ENCODE measurements at places on chromosomes 16 and 17. TPM values are rescaled to one million over a fixed set of nuclear protein-coding genes. Genes with fewer than 3 reads are reported as not detected.

DNA sequence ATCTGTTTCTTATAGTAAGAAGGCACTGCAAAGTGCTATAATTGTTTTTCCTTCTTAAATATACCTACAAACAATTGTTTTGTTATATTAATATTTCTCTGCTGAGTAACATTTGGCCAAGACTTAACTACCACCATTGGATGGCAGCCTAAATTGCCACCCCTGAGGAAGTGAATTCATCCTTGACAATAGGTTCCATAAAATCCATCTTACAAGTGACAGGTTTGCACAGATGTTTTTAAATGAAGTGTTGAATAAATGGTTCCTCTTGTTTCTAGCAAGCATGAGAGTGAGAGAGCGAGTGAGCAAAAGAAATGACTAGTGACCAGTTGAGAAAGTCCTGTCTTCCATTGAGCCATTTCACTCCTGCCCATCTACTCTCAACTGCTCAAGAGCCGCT lies 8.3 kb upstream of the MPHOSPH6 start:
- DNase-seq, result no peak

DNA sequence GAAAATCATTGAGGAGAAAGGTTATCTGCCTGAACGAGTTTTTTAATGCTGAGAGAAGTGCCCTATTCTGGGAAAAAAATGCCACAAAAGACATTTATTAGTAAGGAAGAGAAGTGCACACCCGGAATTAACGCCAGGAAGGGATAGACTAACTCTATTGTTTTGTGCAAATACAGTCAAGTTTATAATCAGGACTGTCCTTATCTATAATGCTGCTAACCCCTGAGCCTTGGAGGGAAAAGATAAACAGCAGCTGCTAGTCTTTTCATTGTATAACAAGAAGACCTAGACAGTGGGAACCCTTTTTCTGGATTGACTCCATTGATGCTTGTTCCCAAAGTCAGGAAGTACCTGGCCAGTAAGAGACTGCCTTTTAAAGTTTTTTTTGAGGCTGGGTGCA lies 26.5 kb downstream of the BCAS3 start:
- no peak for DNase-seq

DNA sequence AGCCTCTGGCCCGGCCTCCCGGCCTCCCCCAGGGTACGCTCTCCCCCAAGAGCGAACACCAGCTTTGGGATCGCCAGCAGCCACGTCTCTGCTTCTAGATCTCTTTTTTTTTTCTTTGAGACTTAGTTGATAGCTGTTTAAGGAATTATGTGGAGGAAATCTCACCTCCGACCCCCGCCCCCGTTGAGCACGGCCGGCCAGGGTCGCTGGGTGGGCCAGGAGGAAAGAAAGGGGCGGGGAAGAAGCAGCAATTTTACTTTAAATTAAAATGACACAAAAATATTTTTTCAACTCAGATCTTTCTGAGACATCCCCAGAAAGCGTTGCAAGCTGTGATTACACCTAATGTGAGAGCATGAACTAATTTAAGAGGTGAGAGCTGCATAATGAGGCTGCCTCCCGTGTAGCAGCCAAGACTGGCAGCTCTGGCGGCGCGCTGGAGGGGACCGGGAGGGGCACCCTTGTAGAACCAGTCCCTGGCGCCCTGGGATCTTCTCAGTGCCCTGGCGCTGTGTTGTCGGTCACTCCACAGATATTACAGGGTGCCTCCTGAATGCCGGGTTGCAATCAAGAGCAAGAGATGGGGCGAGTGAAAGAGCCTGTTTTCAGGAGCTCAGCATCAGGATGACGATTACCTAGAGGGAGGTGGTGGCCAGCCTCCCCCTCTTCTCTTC lies 1.9 kb upstream of the CBLN1 start:
- DNase-seq, result peak; percentile 77

DNA sequence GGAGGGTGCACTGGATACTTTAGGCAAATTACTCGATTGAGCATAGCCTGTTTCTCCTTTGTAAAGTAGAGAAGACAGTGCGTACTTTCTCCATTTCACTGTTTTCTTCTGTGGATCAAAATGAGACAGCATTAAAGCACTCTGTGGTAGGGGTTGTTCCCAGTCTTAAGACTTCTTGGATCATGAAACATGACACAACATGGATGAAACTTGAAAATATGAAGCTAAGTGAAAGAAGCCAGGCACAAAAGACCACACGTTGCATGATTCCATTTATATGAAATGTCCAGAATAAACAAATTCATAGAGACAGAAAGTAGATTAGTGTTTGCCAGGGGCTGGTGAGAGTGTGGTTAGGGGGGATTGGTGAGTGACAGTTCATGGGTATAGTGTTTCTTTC lies 61.8 kb upstream of the MED9 start:
- DNase-seq, result no peak

DNA sequence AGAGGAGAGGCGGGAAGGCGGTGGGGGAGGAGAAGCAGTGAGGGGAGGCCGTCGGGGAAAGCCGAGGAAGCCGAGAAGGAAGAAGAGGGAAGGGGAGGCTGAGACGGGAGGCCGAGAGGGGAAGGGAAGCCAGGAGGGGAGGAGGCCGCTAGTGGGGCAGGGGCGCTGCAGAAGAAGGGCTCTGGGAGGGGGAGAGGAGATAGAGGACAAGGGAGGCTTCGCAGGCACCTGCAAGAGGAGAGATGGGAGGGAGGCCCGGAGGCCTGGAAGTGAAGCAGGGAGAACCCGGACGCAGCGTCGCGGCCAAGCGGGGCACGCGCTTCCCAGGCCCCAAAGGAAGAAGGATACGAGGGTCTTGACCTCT lies 2.3 kb downstream of the C17orf58 start:
- DNase-seq, result no peak

GRCh38 chr16:67230809-67231660 lies 4.1 kb downstream of the TMEM208 start:
- DNase-seq, result no peak

DRC7 gene
- 0.17 TPM for total RNA-seq

ZFP90 gene
- total RNA-seq, result 27.8 TPM

NMT1 gene
- total RNA-seq, result 58.5 TPM

HOXB5 gene
- 0.52 TPM for total RNA-seq

All from esophagus muscularis mucosa (tissue), 4 donors.